ENCODE measurements at places on chromosomes 2 and 18. TPM values are rescaled to one million over a fixed set of nuclear protein-coding genes. Genes with fewer than 3 reads are reported as not detected.

Gene IL36G
- 5.0 TPM for total RNA-seq

Gene TEKT4
- total RNA-seq: not detected

Gene MC2R
- not detected for total RNA-seq

Gene ALK
- not detected for total RNA-seq

Gene CACNB4
- 0.08 TPM for total RNA-seq

Gene VRK2
- 19.6 TPM for total RNA-seq

Gene ABCG8
- not detected for total RNA-seq

Gene INSIG2
- total RNA-seq: 6.1 TPM

Gene IL36B
- not detected for total RNA-seq

Gene C1QL2
- total RNA-seq: not detected

Gene ADCYAP1
- not detected for total RNA-seq

Gene DPP10
- total RNA-seq: 0.78 TPM

Gene MXD1
- 3.5 TPM for total RNA-seq

Gene SCN2A
- total RNA-seq: 0.42 TPM

Gene ZNF516
- total RNA-seq: 19.4 TPM

Gene PDCD1
- total RNA-seq: not detected

Gene IGFBP2
- 2.4 TPM for total RNA-seq

Gene MCEE
- 7.3 TPM for total RNA-seq

Gene IKZF2
- total RNA-seq: 7.0 TPM

Gene ITPRIPL1
- total RNA-seq: 1.0 TPM

Gene CYS1
- 1.3 TPM for total RNA-seq

Gene CTAGE1
- total RNA-seq: not detected

Gene CIB4
- not detected for total RNA-seq

Gene RPRM
- total RNA-seq: not detected

Gene ANKMY1
- total RNA-seq: 6.1 TPM

Gene EVX2
- total RNA-seq: not detected

Gene NEURL3
- total RNA-seq: not detected

Gene GMCL1
- total RNA-seq: 12.8 TPM

Gene AQP12A
- not detected for total RNA-seq

Gene LCLAT1
- 13.1 TPM for total RNA-seq

Data from hair follicular keratinocyte (primary cell).